Right renal pelvis (tissue), 4 donors: ENCODE measurements at places on chromosomes 3 and 15.

DNA sequence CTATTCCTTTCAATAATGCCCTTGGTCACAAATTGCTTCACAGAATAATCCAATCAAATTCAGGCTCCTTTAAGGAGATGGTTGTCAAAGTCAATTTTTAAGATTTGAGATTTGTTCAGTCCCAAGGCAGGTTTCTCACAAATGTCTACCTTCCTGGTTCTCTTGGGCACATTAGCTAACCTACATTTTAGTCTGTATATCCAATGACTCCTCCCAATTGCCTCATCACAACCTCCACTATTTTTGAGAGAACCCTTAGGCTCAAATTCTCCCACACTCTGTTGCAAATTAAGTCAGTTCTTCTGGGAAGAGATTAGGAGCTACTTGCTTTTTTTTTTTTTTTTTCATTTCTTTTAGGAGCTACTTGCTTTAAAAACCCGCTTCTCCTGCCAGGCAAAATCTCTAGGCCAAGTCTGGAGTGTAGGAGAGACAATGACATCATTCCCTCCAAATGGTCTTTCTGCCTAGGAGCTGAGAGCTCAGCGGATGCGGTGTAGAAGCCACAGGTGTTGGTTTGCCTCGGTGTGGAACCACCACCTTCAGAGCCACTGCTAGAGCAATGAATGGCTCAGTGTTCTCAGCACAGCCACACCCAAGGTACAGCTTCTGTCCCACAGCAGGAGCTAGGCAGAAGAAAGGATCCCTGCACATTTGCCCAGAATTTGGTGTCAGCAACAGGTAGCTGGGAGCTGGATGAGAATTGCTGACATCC is 10.0 kb upstream of the INO80 start:
- no peak for DNase-seq

GRCh38 chr3:141812586-141812985 is 49.4 kb downstream of the GRK7 start:
- no peak for DNase-seq

DNA sequence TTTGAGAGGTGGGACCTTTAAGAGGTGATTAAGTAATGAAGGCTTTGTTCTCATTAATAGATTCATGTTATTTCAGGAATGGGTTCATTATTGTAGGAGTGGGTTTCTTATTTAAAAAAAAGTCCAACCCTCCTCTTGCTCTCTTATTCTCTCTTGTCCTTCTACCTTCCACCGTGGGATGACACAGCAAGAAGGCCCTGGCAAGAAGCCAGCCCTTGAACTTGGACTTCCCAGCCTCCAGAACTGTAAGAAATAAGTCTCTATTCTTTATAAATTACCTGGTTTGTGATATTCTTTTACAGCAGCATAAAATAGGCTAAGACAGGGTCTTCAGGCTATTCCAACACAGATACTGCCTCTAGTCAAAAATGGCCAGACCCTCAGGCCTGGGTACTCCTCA is 62.2 kb downstream of the MYLK start:
- DNase-seq, result no peak

GRCh38 chr3:171354706-171355582 is 105.3 kb downstream of the TNIK start:
- DNase-seq, result no peak

GRCh38 chr3:98512576-98512975 is 10.1 kb downstream of the CLDND1 start:
- DNase-seq, result no peak

GRCh38 chr15:58574631-58575030 is 142.8 kb downstream of the LIPC start:
- DNase-seq, result no peak

- DNase-seq, result no peak
These were observed 16.4 kb upstream of the SLC35G2 start for GRCh38 chr3:136802481-136802996.

DNA sequence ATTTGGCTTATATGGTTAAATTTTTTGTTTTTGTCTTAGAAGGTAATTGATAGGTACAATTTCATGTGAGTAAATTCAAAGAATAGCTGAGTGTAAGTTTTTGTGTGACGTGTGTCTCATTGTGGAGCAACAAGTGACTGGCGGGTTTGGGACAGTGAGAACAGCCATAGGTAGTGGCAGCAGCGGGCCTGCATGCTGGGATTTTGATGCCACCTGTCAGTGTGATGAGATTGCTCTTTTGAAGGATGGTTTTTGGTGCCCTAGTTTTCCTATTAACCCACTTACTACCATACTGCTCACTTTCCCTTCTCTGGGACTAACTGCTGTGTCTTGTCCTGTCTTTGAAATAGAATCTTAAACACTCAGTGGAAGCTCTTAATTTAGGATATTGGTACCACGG is 522.6 kb downstream of the NAALADL2 start:
- DNase-seq, result no peak

GRCh38 chr3:32143849-32144757 is 37.7 kb downstream of the GPD1L start:
- DNase-seq, result peak; percentile 78

DNA sequence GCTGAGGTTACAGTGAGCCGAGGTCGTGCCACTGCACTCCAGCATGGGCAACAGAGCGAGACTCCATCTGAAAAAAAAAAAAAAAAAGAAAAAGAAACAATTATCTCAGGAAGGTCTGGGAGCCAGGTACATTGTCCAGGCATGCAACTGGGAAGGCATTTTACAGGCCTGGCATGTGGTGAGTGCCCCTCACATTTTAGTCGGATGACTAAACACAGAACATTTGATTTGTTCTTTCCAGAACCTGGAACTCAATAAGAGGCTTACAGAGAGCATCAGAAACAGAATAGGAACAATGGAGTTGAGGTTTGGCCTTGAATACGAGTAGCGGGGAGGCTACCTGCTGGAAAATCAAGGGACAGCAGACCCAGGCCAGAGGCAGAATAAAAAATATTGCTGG is 33.7 kb upstream of the IGF1R start:
- DNase-seq, result no peak

DNA sequence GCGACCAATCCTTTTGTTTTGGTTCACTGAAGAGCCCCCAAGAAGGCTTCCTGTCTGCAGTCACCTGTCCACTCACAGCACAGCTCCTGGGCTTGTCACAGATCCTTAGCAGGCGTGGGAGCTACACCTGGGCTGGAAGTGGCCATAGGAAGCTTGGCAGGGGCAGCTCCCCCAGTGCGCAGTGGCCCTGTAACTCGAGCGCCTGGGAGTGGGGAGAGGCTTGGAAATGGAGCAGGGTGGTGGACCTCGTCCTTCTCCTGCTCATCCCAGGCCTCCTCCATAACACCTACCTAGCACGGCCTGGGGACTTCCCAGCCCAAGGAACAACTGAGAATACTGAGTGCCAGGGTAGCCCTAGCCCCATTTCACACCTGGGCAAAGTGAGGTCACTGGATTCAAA is 19.3 kb upstream of the TGM5 start:
- DNase-seq, result no peak

DNA sequence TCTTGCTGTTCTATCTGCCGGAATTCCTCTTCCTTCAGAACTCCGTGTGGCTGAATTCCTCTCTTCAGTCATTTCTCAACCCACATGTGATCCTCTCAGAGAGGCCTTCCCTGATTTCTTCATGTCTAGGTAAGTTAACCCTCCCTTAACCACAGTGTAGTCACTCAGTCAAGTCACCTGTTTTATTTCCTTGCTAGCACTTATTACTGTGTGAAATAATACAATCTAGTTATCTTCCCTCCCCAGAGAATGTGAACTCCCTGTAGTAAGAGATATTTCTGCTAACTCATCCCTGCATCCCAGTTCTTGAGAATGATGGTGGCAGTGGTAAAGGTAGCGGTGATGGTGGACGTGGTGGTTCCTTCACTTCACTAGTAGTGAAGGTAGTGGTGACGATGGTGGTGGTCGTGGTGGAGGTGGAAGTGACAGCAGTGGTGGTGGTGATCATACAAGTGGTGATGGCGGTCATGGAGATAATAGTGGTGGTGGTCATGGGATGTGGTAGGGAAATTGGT is 33.3 kb downstream of the COL6A5 start:
- no peak for DNase-seq

DNA sequence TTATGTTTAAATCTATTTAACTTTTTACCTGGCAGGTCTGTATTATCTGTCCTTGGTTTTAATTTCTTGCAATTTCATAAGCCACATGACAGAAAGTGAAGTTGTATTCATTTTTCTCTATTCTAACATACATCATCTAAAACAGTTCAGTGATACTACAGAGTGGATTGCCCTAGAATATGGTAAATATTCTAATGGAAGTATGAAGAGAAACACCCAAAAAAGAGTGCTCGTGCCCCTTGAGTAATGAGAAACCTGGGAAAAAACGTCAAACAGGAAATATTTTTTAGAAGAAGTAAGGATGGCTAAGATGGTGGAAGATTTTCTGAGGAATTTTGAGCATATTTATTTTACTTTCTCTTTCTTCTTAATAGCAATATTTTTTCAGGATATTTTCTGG is 261.1 kb upstream of the CBLB start:
- DNase-seq, result no peak

GRCh38 chr15:64072812-64073211 is 20.8 kb downstream of the CIAO2A start:
- no peak for DNase-seq

DNA sequence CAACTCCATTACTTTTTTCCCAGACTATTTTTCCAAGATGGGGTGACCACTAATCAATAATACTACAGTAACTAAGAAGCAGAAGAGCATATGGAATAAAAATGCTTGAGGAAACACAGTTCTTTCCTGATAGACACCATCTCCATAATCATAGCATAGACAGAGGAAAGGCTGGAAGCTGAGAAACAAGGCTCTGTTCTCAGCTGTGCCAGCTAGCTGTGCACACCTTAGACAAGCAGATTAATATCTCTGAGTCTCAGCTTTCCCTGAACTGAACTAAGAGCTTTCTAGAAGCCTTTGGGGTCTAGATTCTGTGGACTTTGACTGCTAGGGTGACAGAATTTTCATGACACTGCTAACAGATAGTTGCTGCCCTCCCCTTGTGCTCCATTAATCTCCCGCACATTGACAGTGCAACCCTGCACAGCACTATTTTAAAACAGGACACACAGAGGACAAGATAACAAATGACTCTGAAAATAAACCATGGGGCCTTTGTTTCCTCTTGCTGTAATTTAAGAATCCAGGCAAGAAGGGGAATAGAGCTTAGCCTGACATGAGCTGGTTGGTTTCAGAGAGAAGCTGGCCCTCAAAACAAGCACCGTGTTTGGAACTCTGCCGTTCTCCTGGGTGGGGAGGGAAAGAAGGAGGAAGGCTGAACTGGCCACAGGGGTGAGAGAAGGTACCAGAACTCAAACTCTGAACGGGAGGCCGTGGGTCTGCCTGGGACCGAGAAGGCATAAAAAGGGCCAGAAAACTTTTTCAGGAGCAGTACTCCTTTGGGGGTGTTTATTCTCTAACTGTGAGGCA is 67.4 kb downstream of the ATP13A5 start:
- peak; percentile 28 for DNase-seq

GRCh38 chr3:148329481-148330235 is 368.0 kb upstream of the AGTR1 start:
- no peak for DNase-seq

DNA sequence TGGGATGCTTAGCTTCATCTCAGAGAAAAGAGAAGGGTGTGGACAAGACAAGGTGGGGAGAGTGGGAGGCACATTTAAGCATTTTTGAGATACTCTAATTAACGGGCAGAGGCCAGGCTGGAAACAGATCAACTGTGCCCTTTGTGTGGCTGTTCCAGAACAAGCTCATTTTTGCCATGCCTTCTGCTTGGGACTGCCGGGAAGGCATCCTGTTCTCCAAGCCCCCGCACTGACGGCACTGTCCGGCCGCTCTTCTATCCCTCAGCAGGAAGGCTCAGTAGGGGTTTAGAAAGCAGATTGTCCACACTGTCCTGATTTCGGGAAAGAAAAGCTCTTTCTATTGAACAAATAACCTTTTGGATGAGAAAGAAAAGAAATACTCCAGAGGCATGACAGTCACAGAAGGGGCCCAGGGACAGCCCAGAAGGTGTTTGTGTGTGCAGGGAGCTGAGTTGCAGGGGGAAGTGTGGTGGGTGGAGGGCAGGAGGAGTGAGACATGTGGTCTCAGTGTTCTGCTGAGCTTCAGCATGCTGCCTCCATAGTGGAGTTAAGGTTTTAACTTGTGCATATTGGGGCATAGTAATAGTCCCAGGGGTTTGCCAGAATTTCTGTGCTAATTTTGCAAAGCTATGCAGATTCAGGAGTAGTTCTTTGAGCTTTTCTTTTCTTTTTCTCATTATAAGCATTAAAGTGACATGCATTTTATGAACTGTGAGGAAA is 27.3 kb downstream of the SV2B start:
- no peak for DNase-seq

DNA sequence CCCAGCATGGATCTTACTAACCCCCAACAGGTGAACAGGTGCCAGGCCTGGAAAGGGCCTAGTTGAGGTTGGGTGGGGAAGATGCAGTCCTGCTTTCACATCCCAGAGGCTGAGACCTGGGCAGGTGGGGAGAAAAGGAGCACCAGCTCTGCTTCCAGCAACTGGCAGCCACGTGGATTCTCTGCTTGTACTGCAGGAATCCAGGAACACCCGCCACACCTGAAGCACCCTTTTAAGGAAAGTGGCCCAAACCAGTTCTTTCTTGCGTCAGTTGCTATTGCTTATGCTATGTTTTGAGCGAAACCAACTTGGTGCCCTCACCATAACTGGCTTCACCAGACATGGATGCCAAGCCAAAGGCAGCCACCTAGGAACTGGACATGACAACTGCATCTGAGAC is 28.1 kb upstream of the NEO1 start:
- DNase-seq, result no peak

DNA sequence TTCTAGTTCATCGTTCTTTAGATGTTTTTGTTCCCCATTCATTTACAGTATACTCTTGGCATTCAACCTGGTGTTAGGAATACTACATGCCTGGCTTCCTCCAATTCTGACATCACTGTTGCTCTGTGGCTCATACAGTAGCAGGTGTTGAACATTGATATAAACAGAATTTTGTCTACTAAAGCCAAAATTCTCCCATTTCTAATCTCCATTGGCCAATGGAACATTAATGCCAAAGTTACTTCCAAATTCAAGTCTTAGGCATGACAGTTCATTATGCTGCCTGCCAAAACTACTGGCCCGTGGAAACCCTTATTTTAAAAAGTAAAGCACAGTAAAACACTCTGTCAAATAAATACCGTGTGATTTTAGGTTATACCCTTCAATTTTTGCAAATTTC is 368.0 kb downstream of the NAALADL2 start:
- no peak for DNase-seq

DNA sequence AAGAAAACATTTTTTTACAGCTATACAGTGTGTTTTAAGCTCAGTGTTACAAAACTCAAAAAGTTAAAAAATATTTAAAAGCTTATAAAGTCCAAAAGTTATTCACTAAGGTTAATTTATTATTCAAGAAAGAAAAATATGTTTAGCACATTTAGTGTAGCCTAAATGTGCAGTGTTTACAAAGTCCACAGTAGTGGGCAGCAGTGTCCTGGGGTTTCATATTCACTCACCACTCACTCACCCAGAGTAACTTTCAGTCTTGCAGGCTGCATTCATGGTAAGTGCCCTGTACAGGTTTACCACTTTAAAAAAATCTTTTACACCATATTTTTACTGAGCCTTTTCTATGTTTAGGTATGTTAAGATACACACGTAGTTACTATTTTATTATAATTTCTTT is 300.2 kb upstream of the TRIM42 start:
- DNase-seq, result no peak
